Calu3 (cell line): ENCODE measurements at places on chromosomes 13 and 19.

- no peak overlapping the region for H3K27ac ChIP-seq
- peaks cover 61% of the 10 kb centered on the region for H3K27me3 ChIP-seq
- H3K4me1 ChIP-seq = peaks cover 9% of the 10 kb centered on the region
- H3K4me3 ChIP-seq = no peak overlapping the region
- H3K36me3 ChIP-seq = no peaks in the 10 kb centered on the region
These were observed 14.4 kb upstream of the CEBPA start for GRCh38 chr19:33316541-33317264.

DNA sequence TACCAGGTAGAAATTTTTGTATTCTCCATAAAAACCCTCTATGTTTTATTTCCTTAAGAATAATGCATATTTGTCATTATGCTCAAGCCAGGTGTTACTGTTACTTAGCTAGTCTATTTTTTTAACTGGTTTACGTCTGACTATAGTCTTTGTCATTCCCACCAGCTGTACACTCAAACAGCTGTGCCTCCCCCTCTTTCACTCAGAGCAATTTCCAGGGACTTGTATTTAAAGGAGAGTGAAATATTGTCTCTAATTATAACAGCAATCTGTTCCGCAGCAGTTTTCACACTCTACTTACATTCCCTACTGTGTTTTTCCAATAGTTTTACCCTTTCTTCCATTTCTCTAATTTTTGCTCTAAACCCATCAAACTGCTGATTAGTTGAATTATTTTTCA, 813.6 kb upstream of the MIR17HG start:
- H3K4me1 ChIP-seq = no peaks in the 10 kb centered on the region
- DNase-seq = no peak
- no peaks in the 10 kb centered on the region for H3K36me3 ChIP-seq
- no peak overlapping the region for H3K27ac ChIP-seq
- no peak overlapping the region for H3K4me3 ChIP-seq

GRCh38 chr13:25169951-25170553, 2.0 kb downstream of the AMER2 start:
- no peak for DNase-seq
- peaks cover 22% of the 10 kb centered on the region for H3K27me3 ChIP-seq
- no peaks in the 10 kb centered on the region for H3K4me1 ChIP-seq
- H3K36me3 ChIP-seq = no peaks in the 10 kb centered on the region
- H3K4me3 ChIP-seq = no peak overlapping the region
- H3K27ac ChIP-seq = no peak overlapping the region

DNA sequence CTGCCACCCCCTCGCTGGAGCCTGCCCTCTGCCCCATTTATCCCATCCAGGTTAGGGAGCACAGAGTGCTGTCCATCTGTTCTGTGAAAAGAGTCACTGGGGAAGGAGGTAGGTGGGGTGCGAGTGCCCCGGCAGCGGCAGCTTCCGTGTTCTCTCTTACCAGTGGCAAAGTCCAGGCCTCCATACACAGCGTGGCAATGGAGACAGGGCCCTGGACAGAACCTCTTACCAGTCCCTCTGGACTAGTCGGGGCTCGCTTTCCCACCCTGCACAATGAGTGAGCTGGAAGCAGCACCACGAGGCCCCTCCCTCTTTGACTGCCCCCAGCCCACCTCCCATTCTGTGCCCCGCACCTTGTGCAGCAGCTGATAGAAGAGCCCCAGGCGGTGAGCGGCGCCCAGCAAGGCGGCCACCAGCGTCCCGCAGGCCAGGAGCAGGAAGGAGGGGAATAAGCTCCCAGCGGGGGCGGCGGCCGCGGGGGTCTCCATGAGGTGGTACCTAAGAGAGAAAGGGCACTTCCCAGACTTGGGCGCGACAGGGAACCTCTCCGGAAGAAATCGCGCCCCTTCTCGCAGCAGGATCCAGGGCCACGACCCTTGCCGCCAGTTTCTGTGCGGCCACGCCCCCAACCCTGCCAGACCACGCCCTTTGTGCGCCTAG, 17.5 kb downstream of the SYDE1 start:
- H3K27ac ChIP-seq = peak overlapping the region; percentile 95
- DNase-seq = peak; percentile 6
- no peaks in the 10 kb centered on the region for H3K27me3 ChIP-seq

- no peaks in the 10 kb centered on the region for H3K36me3 ChIP-seq
- H3K27me3 ChIP-seq = no peaks in the 10 kb centered on the region
- DNase-seq = no peak
- H3K27ac ChIP-seq = no peak overlapping the region
These were observed 8.4 kb upstream of the C13orf46 start for GRCh38 chr13:113982296-113982661.

- no peaks in the 10 kb centered on the region for H3K27me3 ChIP-seq
- H3K27ac ChIP-seq = no peak overlapping the region
- H3K4me1 ChIP-seq = no peaks in the 10 kb centered on the region
- no peak overlapping the region for H3K4me3 ChIP-seq
These were observed 556.2 kb downstream of the KCTD12 start for GRCh38 chr13:76329866-76330580.

DNA sequence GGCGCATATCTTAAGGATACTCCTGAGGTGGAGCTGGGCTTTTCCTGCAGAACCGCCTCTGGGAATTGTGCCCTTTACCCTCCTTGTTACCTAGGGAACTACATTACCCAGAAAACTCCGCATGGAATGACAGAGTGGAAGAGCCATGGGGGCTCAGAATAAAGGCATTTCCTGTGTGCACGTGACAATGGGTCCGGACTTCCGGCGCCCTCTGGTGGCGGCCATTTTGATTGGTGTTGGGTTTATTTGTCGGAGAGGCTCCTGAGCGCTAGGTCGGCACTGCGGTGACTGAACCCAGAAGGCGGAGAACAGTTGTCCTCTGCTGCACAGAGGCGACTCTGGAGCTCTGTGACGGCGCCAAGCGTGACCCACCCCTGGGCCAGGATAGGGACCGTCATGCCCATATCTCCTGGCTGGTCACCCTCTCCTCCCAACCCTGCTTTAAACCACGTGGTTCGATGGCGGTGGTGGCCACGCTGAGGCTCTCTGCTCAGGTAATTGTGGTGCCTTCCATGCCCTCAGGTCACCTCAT, at the start of gene ZNF587B:
Gene ZNF587B (plus strand): TSS at position 229 of the 532 bp plus-strand sequence. CDS start 230 bp downstream, at position 459.
- no peaks in the 10 kb centered on the region for H3K27me3 ChIP-seq
- peaks cover 46% of the 10 kb centered on the region for H3K36me3 ChIP-seq
- DNase-seq = no peak
- no peak within 1 kb of the TSS for H3K4me3 ChIP-seq

- H3K4me1 ChIP-seq = peaks cover 52% of the 10 kb centered on the region
- peaks cover 61% of the 10 kb centered on the region for H3K36me3 ChIP-seq
- no peaks in the 10 kb centered on the region for H3K27me3 ChIP-seq
These were observed 10.3 kb downstream of the DNAJB1 start for GRCh38 chr19:14507704-14508542.

DNA sequence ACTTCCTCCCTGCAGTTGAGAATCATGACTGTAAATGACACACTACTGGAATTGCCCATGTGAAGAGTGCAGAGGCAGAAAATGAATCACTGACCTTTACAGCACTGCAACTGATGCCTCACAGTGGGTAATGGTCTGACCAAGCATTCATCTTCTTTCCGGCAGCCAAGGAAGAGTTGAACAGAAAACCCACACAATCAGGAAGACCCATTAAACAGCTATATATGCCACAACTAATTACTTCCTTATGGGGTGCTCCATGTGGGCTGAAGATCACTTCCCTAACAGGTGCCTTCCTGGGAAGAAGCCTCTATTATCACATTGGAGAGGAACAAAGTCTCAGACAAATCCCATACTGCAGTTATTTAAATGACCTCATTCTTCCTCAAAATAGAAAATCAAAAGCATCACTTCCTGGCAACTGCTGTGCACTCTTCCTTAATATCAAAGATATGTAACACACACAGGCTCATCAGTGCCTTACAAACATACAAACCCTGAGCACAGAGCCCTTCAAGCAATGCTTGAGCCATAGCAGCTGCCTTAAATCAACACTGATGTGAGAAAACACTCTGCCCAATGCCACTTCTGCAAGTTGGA, 45.8 kb downstream of the RUBCNL start:
- no peak for DNase-seq
- no peak overlapping the region for H3K27ac ChIP-seq
- peaks cover 7% of the 10 kb centered on the region for H3K27me3 ChIP-seq
- no peak overlapping the region for H3K4me3 ChIP-seq

DNA sequence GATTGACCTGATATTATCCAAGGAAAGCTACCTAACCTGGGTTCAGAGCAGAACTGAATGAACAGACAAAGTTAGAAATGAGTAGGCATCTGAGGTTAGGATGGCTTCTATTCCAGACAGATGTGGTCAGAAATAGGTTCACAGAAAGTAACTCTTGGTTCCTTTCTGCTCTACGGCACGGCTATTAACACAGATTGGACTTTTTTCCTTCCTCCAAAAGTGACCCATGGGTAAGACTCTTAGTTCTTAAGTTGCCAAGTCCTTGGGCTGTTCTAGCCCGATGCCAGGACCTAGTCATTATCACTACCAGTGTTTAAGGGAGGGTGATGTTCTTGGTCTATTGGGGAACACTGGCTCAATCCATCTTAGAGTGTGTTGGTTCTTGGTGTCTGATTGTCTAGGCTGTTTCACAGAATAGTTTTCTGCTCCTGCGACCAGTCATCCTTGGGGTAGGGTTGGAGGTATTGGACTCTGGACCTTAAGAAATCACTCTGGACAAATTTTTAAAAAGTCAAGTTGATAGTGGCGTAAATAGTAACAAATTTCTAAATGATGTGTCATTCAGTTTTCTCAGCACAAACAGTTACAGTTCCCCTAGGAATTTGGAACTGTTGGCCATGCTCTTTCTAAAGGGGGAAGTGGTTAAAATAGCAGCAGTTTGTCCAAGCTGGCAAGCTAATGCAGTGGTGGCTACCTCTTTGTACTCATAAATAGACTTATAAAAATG, 60.1 kb upstream of the MYCBP2 start:
- no peak for DNase-seq
- H3K4me1 ChIP-seq = no peaks in the 10 kb centered on the region
- no peaks in the 10 kb centered on the region for H3K36me3 ChIP-seq
- H3K27me3 ChIP-seq = no peaks in the 10 kb centered on the region
- H3K4me3 ChIP-seq = no peak overlapping the region

- no peaks in the 10 kb centered on the region for H3K27me3 ChIP-seq
- no peak overlapping the region for H3K27ac ChIP-seq
- no peak overlapping the region for H3K4me3 ChIP-seq
- DNase-seq = no peak
These were observed 178.3 kb downstream of the EFNB2 start for GRCh38 chr13:106357198-106357597.

GRCh38 chr13:97491452-97491851, 57.5 kb downstream of the RAP2A start:
- no peak for DNase-seq
- H3K27me3 ChIP-seq = no peaks in the 10 kb centered on the region
- no peaks in the 10 kb centered on the region for H3K36me3 ChIP-seq
- no peaks in the 10 kb centered on the region for H3K4me1 ChIP-seq
- H3K4me3 ChIP-seq = no peak overlapping the region

- no peak for DNase-seq
- peak overlapping the region; percentile 27 for H3K27ac ChIP-seq
- H3K4me3 ChIP-seq = peak overlapping the region; percentile 6
- peaks cover 37% of the 10 kb centered on the region for H3K4me1 ChIP-seq
- H3K36me3 ChIP-seq = peaks cover 4% of the 10 kb centered on the region
These were observed 138.6 kb downstream of the MIPEP start for GRCh38 chr13:23750383-23751121.

- H3K27me3 ChIP-seq = no peaks in the 10 kb centered on the region
- H3K27ac ChIP-seq = no peak overlapping the region
- H3K4me1 ChIP-seq = peaks cover 14% of the 10 kb centered on the region
- H3K4me3 ChIP-seq = no peak overlapping the region
- no peaks in the 10 kb centered on the region for H3K36me3 ChIP-seq
These were observed 452.0 kb downstream of the SLITRK6 start for GRCh38 chr13:85347251-85347650.

- H3K4me3 ChIP-seq = no peak overlapping the region
- DNase-seq = no peak
- no peak overlapping the region for H3K27ac ChIP-seq
- H3K36me3 ChIP-seq = peaks cover 11% of the 10 kb centered on the region
These were observed 41.7 kb upstream of the EHD2 start for GRCh38 chr19:47671499-47671898.

DNA sequence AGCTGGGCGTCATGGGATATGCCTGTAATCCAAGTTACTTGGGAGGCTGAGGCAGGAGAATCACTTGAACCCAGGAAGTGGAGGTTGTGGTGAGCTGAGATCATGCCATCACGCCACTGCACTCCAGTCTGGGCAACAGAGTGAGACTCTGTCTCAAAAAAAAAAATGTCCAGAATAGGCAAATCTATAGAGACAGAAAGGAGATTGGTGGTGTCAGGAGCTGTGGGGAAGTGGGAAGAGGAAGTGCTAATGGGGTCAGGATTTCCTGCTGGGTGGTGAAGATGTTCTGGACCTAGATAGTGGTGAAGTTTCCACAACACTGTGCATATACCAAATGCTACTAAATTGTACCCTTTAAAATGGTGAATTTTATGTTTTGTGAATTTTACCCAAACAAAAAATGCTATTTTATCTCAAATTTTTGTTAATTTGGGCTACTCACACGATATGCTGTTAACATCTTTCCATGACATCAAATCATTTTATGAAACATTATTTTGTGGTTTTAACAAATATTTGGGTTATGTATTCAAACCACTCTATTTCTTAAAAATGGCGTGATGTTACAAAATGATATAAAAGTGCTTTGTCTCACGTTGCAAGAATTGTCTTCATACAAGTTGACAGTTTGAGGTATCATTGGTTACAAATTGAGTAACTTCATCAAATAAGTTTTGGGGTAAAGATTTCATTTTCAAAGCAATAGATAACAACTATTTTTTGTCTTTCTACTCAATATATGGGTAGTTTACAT, 7.4 kb upstream of the CYP4F3 start:
- H3K27me3 ChIP-seq = no peaks in the 10 kb centered on the region
- H3K4me1 ChIP-seq = peaks cover 20% of the 10 kb centered on the region
- no peak for DNase-seq
- H3K27ac ChIP-seq = no peak overlapping the region
- no peak overlapping the region for H3K4me3 ChIP-seq

DNA sequence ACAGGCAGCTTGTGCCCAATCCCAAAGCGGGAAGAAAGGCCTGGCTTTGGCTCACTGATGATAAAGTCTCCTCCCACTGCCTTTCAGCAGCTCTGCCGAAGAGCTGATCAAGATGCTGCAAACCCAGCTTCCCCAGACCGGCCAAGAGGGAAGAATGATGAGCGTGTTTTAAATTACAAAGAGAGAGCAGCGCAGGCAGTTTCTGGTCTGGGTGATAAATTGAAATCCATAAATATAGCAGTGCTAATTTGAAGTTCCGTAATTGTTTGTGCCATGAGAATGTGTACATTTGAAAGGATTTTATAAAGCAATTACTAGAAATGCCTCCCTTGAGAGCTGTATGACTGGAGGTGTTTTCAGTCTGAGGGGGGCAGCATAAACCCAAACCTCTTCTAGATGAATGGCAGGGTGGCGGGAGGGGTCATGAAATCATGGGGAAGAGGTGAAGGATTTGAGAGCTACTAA, 171.8 kb downstream of the STK24 start:
- no peak for DNase-seq
- H3K4me1 ChIP-seq = no peaks in the 10 kb centered on the region
- H3K27me3 ChIP-seq = no peaks in the 10 kb centered on the region
- no peak overlapping the region for H3K4me3 ChIP-seq
- H3K36me3 ChIP-seq = no peaks in the 10 kb centered on the region
